ENCODE measurements at places on chromosomes 4 and X. TPM values are rescaled to one million over a fixed set of nuclear protein-coding genes. Genes with fewer than 3 reads are reported as not detected.

The KCNE5 gene
- total RNA-seq = not detected

The NUDT10 gene
- total RNA-seq = 3.8 TPM

The GPC3 gene
- 5.6 TPM for total RNA-seq

The LAMTOR3 gene
- 28.4 TPM for total RNA-seq

The TBC1D14 gene
- total RNA-seq = 46.7 TPM

The NAAA gene
- total RNA-seq = 152 TPM

The TLR2 gene
- 77.7 TPM for total RNA-seq

The ZDHHC15 gene
- total RNA-seq = 4.3 TPM

The JADE3 gene
- 3.7 TPM for total RNA-seq

The FAM90A26 gene
- total RNA-seq = not detected

The SSX4B gene
- not detected for total RNA-seq

The MAGEA4 gene
- not detected for total RNA-seq

The AKAP4 gene
- total RNA-seq = not detected

DNA sequence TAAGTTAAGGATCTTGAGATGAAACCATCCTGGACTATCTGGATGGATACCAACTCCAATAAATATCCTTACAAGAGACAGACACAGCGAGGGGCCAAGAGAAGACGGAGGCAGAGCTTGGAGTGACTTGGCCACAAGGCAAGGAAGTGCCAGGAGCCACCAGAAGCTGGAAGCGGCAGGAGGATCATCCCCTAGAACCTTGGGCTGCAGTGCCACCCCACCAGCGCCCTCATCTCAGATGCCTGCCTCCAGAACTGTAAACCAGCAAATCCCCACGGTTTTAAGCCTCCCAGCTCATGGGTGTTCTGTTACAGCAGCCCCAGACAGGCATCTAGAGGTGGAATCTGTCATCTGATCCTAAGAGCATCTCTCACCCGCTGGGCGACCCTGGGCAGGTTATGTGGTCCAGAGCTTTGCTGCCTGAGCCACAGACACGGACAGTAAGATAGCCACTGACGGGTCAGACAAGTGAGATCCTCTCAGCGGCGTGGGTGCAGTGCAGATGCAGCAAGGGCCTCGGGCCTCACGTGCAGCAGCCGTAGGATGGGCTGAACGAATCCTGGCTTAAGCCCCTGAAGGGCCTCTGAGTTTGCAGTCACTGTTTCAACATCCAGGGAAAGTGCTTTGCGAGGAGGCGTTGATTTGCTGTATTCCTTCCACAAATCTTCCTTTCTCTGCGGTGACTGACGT lies 25.1 kb upstream of the MXD4 start:
- H3K27ac ChIP-seq = no peak overlapping the region
- H3K27me3 ChIP-seq = no peaks in the 10 kb centered on the region
- H3K4me3 ChIP-seq = no peak overlapping the region
- H3K4me1 ChIP-seq = no peaks in the 10 kb centered on the region
- DNase-seq = no peak

GRCh38 chr4:96052827-96053226 lies 212.9 kb downstream of the PDHA2 start:
- no peaks in the 10 kb centered on the region for H3K4me1 ChIP-seq
- no peak overlapping the region for H3K4me3 ChIP-seq
- H3K27ac ChIP-seq = no peak overlapping the region
- no peak for DNase-seq
- H3K36me3 ChIP-seq = no peaks in the 10 kb centered on the region

GRCh38 chr4:48205626-48206025 lies 64.0 kb downstream of the TEC start:
- no peaks in the 10 kb centered on the region for H3K27me3 ChIP-seq
- H3K27ac ChIP-seq = no peak overlapping the region
- no peak for DNase-seq
- no peak overlapping the region for H3K4me3 ChIP-seq
- H3K4me1 ChIP-seq = no peaks in the 10 kb centered on the region

- H3K4me1 ChIP-seq = no peaks in the 10 kb centered on the region
- DNase-seq = no peak
- H3K36me3 ChIP-seq = no peaks in the 10 kb centered on the region
Observed at GRCh38 chrX:94942603-94943002, 1268.6 kb downstream of the FAM133A start.

GRCh38 chrX:37287741-37288444 lies 61.3 kb upstream of the PRRG1 start:
- DNase-seq = no peak
- no peak overlapping the region for H3K27ac ChIP-seq
- no peaks in the 10 kb centered on the region for H3K27me3 ChIP-seq
- no peak overlapping the region for H3K4me3 ChIP-seq

GRCh38 chrX:108712886-108713285 lies 23.5 kb downstream of the IRS4 start:
- no peak overlapping the region for H3K27ac ChIP-seq
- no peak for DNase-seq
- no peak overlapping the region for H3K4me3 ChIP-seq
- H3K4me1 ChIP-seq = no peaks in the 10 kb centered on the region

DNA sequence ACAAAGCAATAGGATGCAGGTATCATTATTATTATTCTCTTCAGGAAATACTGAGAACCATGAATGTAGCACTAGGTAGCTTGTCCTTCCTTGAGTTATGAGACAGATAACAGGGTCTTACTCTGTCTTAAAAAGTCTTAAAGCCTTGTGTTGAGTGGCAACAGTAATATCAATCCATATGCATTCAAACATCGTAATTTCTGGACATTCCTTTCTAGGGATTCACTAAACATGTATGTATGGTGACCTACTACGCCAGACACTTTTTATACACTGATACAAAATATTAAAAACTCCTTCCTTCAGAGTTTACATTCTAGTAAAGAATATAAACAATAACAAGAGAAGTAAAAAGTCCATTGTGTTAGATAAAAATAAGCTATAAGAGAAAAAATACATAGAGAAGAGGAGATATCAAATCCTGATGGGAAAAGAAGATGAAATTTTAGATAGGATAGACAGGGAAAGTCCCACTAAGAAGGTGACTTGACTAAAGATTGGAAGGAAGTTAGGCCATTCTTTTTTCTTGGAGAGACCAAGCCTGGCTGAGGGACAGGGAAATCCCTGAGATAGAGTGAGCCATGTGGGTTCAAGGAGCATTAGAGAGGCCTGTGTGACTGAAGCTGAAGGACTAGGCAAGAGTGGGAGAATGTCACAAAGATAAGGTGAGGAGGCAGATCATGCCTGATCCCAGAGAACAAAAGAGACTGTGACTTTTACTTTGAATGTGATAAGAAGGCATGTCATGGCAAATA lies 5.0 kb upstream of the DDX60L start:
- no peaks in the 10 kb centered on the region for H3K27me3 ChIP-seq
- no peak overlapping the region for H3K27ac ChIP-seq
- peaks cover 10% of the 10 kb centered on the region for H3K4me1 ChIP-seq
- DNase-seq = no peak

DNA sequence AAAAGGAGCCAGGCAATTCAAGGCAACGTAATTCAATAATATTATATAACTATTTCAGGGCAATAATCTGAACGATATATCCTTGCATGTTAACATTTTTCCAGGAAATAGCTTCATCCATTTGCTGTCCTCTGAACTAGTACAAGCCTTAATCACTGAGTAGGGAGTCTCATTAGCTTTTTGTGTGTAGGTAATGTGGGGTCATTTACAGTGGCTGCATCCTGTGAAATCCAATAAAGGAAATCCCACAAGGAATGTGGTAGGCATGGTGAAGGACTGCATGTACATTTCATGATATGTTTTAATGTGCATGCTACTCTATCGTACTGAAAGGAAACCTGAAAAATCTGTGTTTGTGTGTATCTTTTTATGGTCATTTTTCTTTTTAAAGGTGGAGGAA lies 103.5 kb downstream of the SLC4A4 start:
- H3K4me3 ChIP-seq = no peak overlapping the region
- no peak overlapping the region for H3K27ac ChIP-seq
- H3K4me1 ChIP-seq = no peaks in the 10 kb centered on the region
- no peak for DNase-seq
- H3K36me3 ChIP-seq = no peaks in the 10 kb centered on the region
- H3K27me3 ChIP-seq = no peaks in the 10 kb centered on the region

- no peak for DNase-seq
- no peaks in the 10 kb centered on the region for H3K27me3 ChIP-seq
- no peak overlapping the region for H3K4me3 ChIP-seq
- no peaks in the 10 kb centered on the region for H3K36me3 ChIP-seq
Observed at GRCh38 chr4:41132055-41132683, 82.2 kb downstream of the APBB2 start.

- no peaks in the 10 kb centered on the region for H3K36me3 ChIP-seq
- H3K27ac ChIP-seq = no peak overlapping the region
- peaks cover 4% of the 10 kb centered on the region for H3K4me1 ChIP-seq
- no peaks in the 10 kb centered on the region for H3K27me3 ChIP-seq
- DNase-seq = no peak
- no peak overlapping the region for H3K4me3 ChIP-seq
Observed at GRCh38 chr4:74093981-74094623, 4.9 kb downstream of the CXCL2 start.

- H3K36me3 ChIP-seq = no peaks in the 10 kb centered on the region
- no peaks in the 10 kb centered on the region for H3K4me1 ChIP-seq
Observed at GRCh38 chr4:156623376-156623775, 348.2 kb downstream of the PDGFC start.

DNA sequence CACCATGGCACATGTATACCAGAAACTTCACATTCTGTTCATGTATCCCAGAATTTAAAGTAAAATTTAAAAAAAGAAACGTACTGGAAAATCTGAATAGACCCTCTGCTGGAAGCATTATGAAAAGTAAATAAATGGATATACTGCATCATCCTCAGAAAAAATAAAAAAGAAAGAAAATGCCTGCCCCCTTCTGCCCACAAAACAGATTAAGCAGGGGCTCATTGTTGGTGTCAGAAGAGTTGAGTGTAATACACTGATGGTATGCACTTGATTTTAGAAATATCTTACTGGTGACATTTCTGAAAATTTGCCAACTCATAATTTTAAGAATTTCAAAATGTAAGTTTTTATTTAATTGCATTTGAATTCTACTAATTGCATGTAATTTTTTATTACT lies 77.8 kb downstream of the LRP2BP start:
- no peak for DNase-seq
- H3K36me3 ChIP-seq = peaks cover 4% of the 10 kb centered on the region
- no peaks in the 10 kb centered on the region for H3K27me3 ChIP-seq

DNA sequence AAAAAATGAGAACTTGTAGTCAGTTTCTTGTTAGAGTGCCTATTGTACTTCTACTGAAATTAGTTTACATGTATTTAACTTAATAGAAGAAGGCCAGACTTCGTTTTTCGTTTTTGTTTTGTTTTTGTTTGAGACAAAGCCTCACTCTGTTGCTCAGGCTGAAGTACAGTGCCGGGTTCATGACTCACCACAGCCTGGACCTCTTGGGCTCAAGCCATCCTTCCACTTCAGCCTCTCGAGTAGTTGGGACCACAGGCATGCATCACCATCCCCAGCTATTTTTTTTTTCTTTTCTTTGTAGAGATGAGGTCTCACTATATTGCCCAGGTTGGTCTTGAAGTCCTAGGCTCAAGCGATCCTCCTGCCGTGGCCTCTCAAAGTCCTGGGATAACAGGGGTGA lies 793.9 kb downstream of the ADGRL3 start:
- DNase-seq = no peak
- H3K4me1 ChIP-seq = peaks cover 4% of the 10 kb centered on the region
- H3K36me3 ChIP-seq = no peaks in the 10 kb centered on the region
- H3K27ac ChIP-seq = no peak overlapping the region
- H3K4me3 ChIP-seq = no peak overlapping the region
- H3K27me3 ChIP-seq = no peaks in the 10 kb centered on the region

- no peak overlapping the region for H3K27ac ChIP-seq
- no peak for DNase-seq
- H3K4me1 ChIP-seq = no peaks in the 10 kb centered on the region
- no peak overlapping the region for H3K4me3 ChIP-seq
- H3K36me3 ChIP-seq = no peaks in the 10 kb centered on the region
- H3K27me3 ChIP-seq = no peaks in the 10 kb centered on the region
Observed at GRCh38 chrX:123203772-123204171, 19.7 kb downstream of the GRIA3 start.

- no peak overlapping the region for H3K27ac ChIP-seq
- no peak overlapping the region for H3K4me3 ChIP-seq
- H3K4me1 ChIP-seq = peaks cover 8% of the 10 kb centered on the region
- DNase-seq = no peak
- no peaks in the 10 kb centered on the region for H3K27me3 ChIP-seq
Observed at GRCh38 chrX:153770601-153771414, 6.8 kb downstream of the PLXNB3 start.

DNA sequence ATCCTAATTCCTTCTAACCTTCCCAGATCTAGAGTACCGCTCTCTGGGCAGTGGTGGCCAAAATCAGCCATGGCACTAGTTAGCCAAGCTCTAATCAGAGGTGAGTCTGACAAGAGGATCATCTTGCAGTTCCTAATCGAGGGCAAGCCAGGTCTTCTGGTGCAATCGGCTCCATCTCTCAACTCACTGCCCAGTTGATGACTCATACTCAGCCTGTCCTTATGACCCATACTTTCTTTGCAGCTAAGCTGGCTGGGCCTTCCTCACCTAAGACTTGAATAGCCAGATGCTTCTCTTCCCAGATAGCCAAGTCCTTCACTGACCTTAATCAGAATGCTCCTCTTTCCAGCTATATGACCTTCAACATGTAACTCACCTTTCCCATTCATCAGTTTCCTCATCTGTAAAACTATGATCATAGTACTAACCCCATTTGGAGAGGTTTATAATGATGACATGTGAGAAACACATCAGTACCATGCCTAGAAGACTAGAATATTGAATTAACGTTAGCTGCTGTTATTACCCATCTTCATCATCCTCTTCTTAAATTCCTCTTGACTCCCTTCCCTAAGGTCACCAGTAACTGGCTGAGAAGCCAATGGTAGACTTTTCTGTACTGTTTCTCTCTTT lies 57.1 kb downstream of the RELL1 start:
- H3K27me3 ChIP-seq = no peaks in the 10 kb centered on the region
- no peak for DNase-seq
- H3K36me3 ChIP-seq = no peaks in the 10 kb centered on the region
- no peaks in the 10 kb centered on the region for H3K4me1 ChIP-seq
- no peak overlapping the region for H3K27ac ChIP-seq
- H3K4me3 ChIP-seq = no peak overlapping the region

GRCh38 chr4:123286903-123287466 lies 109.6 kb upstream of the SPRY1 start:
- H3K27ac ChIP-seq = no peak overlapping the region
- DNase-seq = no peak
- no peaks in the 10 kb centered on the region for H3K27me3 ChIP-seq
- H3K36me3 ChIP-seq = no peaks in the 10 kb centered on the region
- peaks cover 20% of the 10 kb centered on the region for H3K4me1 ChIP-seq
- H3K4me3 ChIP-seq = no peak overlapping the region

DNA sequence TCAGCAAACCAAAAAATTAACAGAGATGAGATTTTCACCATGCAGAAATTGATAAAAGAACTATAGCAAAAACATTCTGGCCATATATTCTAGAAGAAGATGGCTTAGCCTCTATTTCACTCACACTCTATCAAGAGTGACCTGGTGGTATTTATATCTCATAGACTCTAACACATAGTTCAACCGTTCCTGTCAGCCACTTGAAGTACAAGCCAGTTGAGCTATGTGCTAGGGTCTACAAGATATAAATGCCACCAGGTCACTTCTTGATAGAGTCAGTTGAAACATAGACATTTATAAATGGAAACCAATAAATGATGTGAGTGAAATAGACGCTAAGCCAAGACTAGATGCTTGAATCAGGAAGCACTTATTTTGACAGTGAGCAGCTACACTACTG lies 836.7 kb upstream of the EPHA5 start:
- no peaks in the 10 kb centered on the region for H3K27me3 ChIP-seq
- DNase-seq = no peak
- no peak overlapping the region for H3K4me3 ChIP-seq
- H3K36me3 ChIP-seq = no peaks in the 10 kb centered on the region

- DNase-seq = no peak
- no peaks in the 10 kb centered on the region for H3K27me3 ChIP-seq
- no peak overlapping the region for H3K27ac ChIP-seq
- H3K36me3 ChIP-seq = no peaks in the 10 kb centered on the region
Observed at GRCh38 chr4:181548873-181549575, 694.2 kb upstream of the TENM3 start.

Measured in thoracic aorta (tissue), 2 donors.